Activated T-cell treated with anti-CD3 and anti-CD28 coated beads, Interleukin-2, amount 50 U/mL, for 72 hours (primary cell): ENCODE measurements at places on chromosomes 1 and 21.

GRCh38 chr1:225876900-225877510 is 5.2 kb downstream of the TMEM63A start:
- no peak for DNase-seq

- peak; percentile 53 for DNase-seq
These were observed 55.6 kb downstream of the NKAIN1 start for GRCh38 chr1:31183927-31184554.

- no peak for DNase-seq
These were observed 57.7 kb downstream of the PRRX1 start for GRCh38 chr1:170721621-170722020.

DNA sequence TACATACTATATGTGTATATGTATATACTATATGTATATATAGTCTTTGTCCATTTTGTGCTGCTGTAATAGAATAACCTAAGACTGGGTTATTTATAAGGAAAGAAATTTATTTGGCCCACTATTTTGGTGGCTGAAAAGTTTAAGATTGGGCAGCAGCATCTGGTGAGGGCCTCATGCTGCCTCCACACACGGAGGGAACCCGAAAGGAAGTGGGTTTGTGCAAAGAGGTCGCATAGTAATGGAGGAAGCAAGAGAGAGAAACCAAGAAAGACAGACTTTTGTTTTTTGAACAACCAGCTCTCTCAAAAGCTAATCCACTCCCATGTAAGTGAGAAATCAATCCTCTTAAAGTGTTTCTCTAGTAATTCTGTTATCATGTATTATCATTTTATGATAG is 1147.3 kb downstream of the NCAM2 start:
- DNase-seq: no peak

DNA sequence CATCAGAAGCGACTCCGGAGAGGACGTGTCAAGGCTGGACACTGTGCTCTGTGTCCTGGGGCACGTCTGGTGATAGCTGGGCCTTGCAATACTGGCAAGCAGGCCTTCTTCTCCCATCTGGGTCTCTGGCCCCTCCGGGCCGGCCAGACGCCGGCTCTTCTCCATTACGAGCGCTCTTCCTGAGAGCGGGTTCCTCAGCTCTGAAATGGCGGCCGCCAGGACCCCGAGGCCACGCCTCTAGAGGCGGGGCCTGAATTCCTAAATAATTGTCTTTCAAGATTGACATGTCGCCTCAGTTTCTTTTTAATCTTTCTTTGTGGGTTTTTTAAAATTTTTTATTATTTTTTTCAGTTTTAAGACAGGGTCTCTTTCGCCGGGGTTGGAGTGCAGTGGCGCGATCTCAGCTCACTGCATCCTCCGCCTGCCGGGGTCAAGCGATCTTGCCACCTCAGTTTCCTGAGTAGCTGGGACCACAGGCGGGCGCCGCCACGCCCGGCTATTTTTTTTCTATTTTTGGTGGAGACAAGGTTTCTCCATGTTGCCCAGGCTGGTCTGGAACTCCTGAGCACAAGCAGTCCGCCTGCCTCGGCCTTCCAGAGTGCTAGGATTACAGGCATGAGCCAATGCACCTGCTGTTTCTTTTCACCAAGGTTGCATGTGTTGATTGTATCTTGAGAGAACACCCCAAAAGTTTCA is 9.2 kb downstream of the RNF2 start:
- no peak for DNase-seq

- no peak for DNase-seq
These were observed 44.8 kb upstream of the POU2F1 start for GRCh38 chr1:167175901-167176300.
